ENCODE measurements at places on chromosomes 4 and X.

DNA sequence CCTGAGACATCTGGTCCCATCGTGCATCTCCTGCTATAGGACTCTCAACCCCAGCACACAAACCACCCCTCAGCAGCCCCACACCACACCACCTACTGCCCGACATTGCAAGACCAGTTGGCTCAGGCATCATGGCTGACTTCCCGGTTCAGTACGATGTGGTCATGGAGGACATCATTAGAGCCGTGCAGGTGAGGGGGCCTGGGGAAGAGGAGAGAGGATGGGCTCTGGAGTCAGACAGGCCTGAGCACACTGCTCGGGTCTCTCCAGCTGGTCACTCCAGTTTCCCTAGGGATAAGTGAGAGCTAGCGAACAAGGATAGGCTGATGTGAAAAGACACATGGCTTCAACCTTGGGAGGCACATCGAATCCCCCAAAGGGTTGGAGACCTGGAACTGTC is 17.2 kb downstream of the MAGED2 start:
- no peak for DNase-seq

GRCh38 chr4:172850838-172851237 is 317.8 kb upstream of the GALNT7 start:
- DNase-seq, result no peak

DNA sequence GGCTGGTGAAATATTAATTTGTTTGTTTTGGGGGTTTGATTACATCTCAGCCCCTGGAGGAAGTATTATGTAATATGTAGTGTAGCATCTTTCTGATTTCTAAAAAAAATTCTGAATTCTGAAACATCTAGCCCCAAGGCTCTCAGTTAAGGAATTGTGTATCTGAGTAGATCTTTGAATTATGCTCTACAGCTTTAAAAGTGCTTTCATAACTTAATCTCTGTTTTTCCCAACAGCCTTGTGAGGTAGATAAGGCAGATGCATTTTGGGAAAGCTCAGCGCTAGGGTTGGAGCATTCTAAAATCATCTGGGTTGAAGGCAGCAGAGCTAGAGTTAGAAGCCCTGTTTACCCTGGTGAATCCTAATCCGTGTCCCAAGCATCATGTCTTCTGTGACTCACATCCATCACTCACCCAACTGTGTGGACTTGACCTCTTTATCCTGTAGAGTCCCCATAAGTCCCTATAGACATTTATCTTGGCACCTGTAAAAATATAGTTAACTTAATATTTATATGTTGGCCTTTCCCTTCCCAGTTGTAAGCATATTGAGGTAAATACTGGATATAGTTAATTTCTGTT is 49.8 kb downstream of the FNIP2 start:
- DNase-seq, result no peak

DNA sequence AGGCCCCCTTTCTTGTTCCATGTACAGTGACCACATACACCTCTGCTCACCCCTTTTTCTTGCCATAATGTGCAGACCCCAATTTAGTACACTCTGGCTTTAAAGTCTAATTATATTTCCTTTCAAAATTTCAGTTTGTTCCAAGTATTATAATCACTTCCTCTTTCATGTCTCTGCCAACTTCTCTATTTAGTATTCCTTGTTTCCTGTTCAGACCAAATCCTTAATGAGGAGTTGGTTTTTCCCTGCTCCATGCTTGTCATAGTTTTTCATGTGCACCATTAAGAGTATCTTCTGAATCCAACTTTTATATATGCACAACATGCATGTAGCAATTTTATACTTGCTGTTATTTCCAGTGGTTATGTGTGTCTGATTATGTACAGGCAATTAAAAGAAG is 32.3 kb downstream of the USP53 start:
- DNase-seq, result no peak

- DNase-seq, result no peak
Measured at GRCh38 chr4:112994732-112995464, 54.6 kb upstream of the ANK2 start.

- peak; percentile 55 for DNase-seq
Measured at GRCh38 chr4:142404191-142404611, 441.9 kb downstream of the INPP4B start.

DNA sequence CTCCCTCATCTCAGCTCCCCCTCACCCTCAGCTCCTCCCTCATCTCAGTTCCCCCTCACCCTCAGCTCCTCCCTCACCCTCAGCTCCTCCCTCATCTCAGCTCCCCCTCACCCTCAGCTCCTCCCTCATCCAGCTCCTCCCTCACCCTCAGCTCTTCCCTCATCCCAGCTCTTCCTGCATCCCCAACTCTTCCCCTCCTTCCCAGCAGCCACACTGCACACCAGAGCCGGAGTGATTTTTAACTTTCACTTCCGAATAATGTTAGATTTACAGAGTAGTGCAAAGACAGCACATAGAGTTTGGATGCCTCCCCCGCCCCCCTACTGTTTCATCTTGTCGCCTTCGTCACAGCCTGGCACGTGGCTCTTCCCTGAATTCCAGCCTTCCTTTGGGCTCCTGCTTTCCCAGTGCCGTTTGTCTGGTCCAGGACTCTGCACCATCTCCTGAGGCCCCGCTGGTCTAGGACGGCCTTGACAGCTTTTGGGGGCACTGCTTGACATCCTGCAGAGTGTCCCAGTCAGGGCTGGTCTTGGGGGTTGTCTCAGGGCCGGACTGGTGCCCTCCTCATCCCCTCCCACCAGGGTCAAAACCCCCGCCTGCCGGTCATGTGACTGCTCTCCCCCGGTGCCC is 110.2 kb downstream of the FAM53A start:
- DNase-seq, result no peak

DNA sequence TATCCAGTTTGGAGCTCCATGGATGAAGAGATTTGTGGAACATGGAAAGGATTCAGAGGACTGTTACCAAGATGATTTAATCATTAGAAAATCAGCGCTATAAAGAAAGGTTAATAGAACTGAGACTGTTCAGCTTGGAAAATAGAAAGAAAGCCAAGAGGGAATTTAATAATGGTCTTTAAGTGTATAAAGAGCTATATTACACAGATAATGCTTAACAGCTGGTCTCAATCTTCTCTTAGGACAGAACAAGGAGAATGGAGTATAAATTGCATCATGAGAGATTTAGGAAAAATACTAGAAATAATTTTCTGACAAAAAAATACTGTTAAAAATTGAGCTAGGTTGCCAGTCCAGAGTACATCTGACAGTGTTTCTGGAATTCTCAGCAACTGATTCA is 91.3 kb upstream of the MAGEC2 start:
- no peak for DNase-seq

- no peak for DNase-seq
Measured at GRCh38 chr4:28427306-28428085, 1566.9 kb downstream of the STIM2 start.

- DNase-seq, result no peak
Measured at GRCh38 chr4:164613792-164614191, 140.1 kb upstream of the SMIM31 start.

- no peak for DNase-seq
Measured at GRCh38 chrX:97524340-97524739, 640.6 kb downstream of the RPA4 start.

DNA sequence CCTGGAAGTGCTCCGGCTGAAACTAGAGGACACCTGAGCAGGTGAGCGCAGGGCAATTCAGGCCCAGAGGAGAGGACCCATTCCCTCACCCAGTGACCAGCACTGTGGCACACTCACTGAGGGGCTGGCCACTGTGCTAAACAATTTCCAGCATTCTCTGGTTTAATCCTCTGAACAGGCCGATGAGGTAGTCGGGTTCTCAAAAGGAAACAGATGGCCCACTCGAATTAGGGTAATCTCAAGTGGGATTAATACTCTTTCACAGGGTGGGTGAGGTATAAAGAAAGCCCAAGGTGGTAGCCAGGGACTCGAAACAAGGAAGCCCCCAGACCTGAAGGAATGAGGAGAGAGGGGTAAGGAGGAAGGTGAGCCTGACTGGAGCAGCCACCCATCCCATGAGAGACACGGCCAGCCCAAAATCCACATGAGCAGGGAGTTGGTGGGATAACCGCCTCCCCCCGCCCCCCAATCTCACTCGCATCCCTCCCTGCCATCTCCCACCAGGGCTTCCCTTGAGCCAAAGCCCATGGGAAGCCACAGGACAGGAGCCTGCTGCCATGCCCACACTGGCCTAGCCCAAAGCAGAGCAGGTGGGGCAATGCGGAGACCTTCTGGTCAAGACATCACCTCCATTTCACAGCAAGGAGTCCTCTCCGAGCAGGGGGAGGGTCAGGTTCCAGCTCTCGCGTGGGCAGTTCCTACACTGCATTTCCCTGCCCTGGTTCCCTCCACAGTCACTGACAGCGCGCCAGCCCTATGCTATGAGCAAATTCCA is 55.0 kb downstream of the SH3KBP1 start:
- no peak for DNase-seq

DNA sequence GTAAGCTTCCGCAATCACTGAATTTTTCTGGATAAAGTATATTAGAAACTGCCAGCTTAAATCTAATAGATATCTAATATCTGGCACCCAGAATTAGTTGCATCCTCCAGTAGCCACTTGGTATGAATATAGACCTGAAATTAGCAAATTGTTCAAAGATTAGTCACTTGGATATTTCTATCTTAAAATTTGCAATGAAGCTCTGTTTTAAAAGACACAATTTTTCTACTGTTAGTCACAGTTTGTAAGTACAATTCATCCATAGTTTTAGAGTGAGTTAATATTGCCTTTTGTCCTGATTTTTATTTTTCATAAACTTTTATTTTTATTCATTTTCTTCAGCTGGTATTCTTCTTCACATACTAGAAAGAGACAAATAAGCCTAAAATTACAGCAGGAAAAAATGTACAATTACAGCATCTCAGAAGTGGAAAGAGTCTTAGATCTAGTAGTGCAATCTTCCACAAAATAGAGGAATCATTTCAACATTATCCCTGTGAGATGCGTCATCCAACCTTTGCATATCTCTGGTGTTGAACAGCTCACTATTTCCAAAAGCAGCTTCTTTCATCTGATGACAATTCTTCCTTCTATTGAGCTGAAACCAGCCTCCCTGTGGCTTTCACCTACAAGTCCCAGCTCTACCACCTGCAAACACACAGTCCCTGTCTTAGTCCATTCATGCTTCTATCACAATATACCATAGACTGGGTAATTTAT is 190.0 kb upstream of the AR start:
- DNase-seq, result no peak

GRCh38 chr4:112296949-112297880 is at the start of gene ALPK1:
TSS of gene ALPK1 (plus strand) at chr4:112297369.
- peak; percentile 96 for DNase-seq

Data from GF-D8 (cell line).